Urinary bladder (tissue), 4 donors: ENCODE measurements at places on chromosomes 16 and 17. TPM values are rescaled to one million over a fixed set of nuclear protein-coding genes. Genes with fewer than 3 reads are reported as not detected.

OR2C1 gene
- 0.85 TPM for total RNA-seq

ITGAX gene
- 2.2 TPM for total RNA-seq

GPR142 gene
- total RNA-seq: not detected

FAM20A gene
- 6.1 TPM for total RNA-seq

DRC7 gene
- not detected for total RNA-seq

DNA sequence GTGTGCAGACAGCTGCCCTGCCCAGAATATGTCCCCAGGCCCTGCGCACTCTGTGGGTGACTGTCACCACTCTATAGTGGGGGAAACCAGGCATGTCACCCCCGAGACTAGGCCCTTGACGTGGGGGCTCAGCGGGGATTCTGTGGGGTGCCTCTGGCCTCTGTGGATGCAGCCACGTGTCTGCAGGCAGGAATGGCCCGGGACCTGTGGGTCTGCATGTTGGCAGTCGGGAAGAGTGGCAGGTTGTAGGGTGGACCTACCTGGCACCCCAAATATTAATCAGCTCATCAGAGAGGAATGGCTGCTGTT is 954 bp downstream of the IL32 start:
- DNase-seq: no peak

DNA sequence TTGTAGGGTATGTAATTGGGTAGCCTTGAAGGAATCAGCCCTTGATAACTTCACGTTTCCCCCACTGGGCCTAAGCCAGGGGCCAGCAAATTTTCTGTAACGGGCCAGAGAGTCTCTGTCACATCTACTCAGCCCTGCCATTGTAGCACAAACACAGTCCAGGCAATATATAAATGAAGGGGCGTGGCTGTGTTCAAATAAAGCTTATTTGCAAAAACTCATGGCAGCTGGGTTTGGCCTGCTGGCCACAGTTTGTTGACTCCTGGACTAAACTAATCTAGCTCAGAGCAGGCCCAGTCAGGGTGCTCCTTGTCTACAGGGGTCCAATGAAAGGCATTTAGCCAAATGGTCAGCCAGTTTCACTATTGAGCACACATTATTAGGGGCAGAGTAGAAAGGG is 141.6 kb downstream of the CCDC182 start:
- DNase-seq: no peak

- DNase-seq: no peak
Measured at GRCh38 chr17:53950858-53951250, 128.1 kb downstream of the KIF2B start.

GRCh38 chr16:64225696-64226095 is 896.2 kb downstream of the CDH11 start:
- DNase-seq: no peak

GRCh38 chr17:68697850-68698361 is 96.7 kb upstream of the FAM20A start:
- no peak for DNase-seq

GRCh38 chr17:70865993-70866804 is 696.9 kb downstream of the KCNJ2 start:
- no peak for DNase-seq

GRCh38 chr16:59527206-59527997 is 793.3 kb upstream of the GOT2 start:
- DNase-seq: no peak

GRCh38 chr17:81923302-81924260 is 4.0 kb downstream of the MAFG start:
- DNase-seq: no peak

GRCh38 chr17:66379996-66380395 is 77.6 kb downstream of the PRKCA start:
- DNase-seq: no peak

DNA sequence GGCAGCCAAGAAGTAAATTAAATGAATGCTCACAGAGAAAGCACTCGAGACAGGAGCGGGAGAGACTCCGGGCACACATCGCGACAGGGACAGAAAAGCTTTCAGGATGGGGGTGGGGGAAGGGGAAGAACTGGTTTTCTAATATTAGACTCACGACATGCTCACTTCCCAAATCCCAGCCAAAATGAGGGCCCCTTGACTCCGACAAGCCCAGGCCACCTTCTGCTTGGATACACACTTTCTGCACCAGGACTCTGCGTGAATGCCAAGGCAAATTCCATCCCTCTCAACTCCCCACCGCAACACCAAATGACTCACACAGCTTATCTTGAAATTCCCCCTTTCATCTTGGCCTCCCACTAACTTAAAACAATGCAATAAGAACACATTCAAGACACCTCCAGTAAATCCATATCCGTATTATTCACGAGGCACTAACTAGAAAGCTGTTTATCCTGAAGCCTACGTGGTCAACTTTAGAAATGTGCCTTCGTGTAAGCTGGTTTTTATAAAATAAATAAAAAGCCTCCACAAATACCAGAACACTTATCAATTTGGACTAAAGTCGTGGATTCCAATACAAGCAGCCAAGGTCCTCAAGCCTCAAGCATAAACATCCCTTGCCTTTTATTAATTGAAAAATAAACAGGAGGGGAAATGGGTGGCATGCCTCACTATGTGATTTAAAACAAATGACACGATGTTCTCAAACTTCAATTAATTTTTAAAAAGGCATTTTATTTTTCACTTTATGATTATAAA is 46.1 kb downstream of the NXN start:
- no peak for DNase-seq

DNA sequence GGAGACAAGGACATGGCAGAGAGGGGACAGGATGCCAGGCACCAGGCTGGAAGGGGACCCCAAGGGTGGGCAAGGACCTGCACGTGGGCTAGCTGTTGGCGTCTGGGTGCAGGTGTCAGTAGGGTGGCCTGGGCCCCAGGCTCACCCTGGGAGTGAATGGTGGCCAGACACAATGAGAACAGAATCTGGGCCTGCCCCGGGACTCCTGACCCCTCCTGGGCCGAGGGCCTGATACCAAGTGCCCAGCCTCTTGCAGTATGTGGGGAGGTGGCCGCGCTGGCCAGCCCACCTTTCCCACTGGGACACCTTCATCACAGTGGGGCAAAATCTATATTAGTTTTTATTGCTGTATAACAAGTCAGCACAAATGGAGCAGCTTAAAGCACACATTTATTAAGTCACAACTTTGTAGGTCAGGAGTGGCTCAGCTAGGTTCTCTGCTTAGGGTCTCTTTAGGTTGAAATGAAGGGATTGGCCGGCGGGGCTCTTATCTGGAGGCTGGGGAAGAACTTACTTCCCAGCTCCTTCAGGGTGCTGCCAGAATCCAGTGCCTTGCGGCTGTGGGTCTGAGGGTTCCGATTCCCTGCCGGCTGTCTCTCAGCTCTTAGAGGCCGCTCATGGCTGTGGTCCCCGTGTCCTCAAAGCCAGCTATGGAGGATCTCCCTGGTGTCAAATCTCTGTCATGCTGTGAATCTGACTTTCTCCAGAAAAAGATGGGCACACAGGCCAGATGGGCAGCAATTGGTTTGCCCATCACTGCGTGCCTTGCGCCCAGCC is 3.6 kb downstream of the PRSS33 start:
- DNase-seq: no peak
